ENCODE measurements at places on chromosomes 5 and 9.

- DNase-seq: no peak
Observed at GRCh38 chr9:121360601-121361374, 9.3 kb downstream of the STOM start.

DNA sequence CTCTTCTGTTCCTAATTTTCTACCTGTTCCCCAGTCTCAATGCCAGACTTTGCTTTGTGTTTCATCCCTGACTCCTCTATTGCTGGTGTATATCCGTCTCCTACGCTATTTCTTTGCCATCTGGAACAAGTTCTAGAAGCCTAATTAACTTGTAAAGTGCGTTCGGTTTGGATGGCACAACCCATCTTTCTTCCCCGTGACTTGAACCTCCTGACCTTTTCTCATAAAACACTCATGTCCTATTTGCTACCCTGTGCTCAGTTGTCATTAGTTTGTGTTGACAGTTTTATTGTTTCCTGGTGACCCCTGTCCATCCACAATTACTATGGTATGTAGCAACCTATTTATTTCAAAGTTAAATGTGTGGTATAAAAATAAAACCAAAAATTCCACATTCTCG is 323.5 kb downstream of the TLE4 start:
- no peak for DNase-seq

DNA sequence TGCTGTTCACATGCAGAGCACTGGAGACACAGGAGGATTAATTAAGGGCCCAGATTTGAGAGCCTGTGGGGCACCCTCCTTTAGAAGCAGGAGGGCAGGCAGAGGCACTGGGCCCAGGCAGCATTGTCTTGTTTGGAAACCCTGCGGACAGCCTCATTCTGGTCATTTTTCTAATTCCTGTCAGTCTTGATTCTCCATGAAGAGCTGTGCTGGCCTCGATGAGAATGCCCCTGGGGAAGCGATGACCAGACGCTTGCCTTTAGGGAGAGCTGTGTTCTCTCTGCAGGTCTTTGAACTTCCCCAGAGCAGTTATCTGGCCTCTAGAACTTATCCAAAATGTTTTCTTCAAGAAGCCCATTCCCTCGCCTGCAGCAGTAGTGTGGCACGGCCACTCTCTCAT is 117.8 kb upstream of the PTCH1 start:
- DNase-seq: no peak

DNA sequence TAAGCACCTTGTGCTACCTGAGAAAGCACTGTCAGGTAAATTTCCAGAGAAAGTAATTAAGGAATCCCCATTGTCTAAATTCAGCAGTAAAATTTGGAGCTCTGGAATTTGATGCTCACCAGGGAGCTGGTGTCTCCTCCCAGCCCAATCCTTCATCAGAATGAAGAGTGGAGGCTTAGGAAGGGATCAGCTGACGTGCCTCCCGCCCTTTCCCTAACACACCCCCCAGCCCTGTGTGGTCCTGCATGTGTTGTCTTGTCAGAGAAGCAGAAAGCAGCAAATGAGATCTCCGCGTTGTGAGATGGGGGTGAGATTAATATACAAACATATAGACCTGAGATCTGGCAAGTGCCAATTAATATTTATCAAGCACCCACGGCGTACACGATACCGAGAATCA is 26.9 kb upstream of the BARHL1 start:
- DNase-seq: no peak

GRCh38 chr5:91065496-91065895 is 317.6 kb downstream of the ARRDC3 start:
- no peak for DNase-seq

GRCh38 chr9:126522612-126523356 is 90.9 kb upstream of the LMX1B start:
- DNase-seq: no peak
